ENCODE measurements at places on chromosomes 4 and X.

GRCh38 chr4:24236532-24236931 is 346.7 kb upstream of the PPARGC1A start:
- no peak for DNase-seq

DNA sequence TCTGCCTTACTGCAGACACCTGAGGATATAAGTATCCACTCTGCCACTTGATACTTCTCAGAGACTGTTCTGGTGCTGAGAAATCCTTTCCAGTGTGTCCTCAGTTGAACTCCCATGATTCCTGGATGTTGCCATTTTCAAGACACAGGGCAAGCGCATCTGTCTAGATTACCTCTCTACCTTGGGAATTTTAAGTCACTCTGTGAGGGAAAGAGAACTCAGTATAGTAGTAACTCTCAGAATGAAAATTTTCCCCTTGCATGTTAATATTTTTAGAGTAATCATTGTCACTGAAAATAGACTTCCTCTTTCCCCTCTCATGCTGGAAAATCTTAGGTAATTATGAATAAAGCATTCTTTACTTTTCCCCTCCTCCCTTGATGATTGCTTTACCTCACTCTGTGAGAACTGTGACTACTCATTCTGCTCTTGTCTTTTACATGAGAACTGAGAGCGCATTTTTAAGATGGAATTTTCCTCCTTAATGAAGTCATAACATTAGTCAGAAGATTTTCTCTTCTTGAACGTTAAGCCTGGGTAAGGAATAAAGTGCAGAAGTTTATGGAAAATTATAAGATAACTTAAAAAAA is 45.0 kb downstream of the TET2 start:
- DNase-seq: no peak

- DNase-seq: no peak
These were observed 38.9 kb downstream of the RGS12 start for GRCh38 chr4:3331511-3332394.

DNA sequence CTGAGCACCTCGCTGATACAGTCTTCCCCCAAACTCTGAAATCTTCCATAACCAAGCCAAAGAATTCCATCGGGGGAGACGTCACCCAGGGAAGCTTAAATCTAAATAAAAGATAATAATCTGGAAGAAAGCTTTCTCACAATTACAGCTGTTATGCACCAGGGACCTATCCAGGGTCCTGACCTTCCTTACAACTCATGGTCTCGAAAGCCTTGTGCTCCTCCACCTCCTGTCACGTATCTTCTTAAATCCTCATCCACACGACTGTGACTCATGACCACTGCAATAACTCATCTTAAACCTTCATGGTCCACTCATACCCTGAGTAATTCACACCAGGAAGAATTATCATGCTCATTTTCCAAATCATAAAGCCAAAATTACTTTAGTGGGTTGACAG is 166.8 kb upstream of the FRG1 start:
- DNase-seq: no peak

- no peak for DNase-seq
These were observed 1000.6 kb downstream of the CCSER1 start for GRCh38 chr4:91127831-91128230.

DNA sequence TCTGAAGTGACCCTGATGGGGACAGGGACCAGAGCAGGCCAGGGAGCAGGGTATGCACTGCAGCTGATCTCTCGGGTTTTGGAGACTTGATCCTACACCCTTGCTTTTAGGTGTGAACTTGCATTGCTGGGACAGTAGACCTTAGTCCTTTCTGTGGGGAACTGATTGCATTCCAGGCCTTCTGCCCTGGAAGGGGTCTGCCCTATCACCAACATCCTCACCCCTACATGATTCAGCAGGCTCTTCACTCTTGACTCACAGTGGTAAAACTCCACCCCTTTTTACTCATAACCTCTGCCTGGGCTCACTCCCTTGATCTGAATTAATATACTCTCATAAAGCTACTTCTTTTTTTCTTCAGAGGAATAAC is 6.6 kb upstream of the DDX60L start:
- DNase-seq: no peak

DNA sequence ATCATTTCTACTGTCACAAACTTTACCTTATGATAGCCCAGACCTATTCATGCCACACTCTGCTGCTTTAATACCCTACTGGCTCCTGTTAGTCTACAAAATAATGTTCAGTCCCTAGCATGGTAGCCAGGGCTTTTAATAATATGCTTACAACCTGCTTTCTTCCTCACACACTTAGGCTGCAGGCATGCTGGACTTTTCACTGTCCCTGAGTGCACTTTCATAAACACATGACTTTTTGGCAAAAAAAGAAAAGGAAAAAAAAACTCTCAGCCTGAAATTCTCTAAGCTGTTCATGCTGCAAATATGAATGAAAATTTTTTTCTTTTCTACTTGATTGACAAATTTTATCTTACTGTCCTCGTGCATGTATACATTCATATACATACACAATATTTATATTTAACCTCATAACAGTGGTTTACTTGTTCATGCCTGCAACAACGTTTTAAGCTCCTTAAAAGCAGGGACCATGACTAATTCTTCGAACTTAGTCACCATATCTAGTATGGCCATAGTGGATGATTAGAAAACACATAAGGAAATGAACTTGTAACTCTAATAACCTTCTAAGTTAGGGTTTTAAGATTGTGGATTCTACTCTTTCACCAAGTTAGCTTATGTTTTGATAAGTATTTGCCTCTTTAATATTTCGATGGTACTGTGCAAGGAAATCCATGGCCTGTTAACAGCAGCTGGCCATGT is 229.5 kb downstream of the SPCS3 start:
- DNase-seq: no peak

- no peak for DNase-seq
These were observed 840.6 kb downstream of the TRAM1L1 start for GRCh38 chr4:116244771-116245170.

GRCh38 chr4:169253904-169254303 is 16.9 kb downstream of the SH3RF1 start:
- no peak for DNase-seq

- peak; percentile 53 for DNase-seq
These were observed 8.5 kb downstream of the RAB9A start for GRCh38 chrX:13697455-13697854.

DNA sequence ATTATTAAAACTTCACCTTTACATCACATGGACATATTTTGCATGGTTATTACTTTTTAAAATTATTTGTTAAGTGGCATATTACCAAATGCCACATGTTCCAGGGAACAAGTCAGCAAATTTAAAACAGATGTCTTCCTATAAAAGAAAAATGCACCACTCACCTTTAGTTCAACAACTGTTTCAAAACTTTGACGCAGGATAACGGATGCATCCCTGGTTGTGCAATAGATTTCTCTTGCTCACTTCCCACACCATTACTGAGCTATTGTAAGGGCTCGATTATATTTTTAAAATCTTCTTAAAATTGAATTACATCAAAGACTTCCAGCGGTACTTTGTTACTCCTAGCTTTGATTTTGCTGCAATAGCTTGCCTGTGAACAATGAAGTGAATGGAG is 93.0 kb upstream of the ARHGAP24 start:
- no peak for DNase-seq

GRCh38 chrX:7654316-7654715 is 188.7 kb upstream of the VCX start:
- no peak for DNase-seq

DNA sequence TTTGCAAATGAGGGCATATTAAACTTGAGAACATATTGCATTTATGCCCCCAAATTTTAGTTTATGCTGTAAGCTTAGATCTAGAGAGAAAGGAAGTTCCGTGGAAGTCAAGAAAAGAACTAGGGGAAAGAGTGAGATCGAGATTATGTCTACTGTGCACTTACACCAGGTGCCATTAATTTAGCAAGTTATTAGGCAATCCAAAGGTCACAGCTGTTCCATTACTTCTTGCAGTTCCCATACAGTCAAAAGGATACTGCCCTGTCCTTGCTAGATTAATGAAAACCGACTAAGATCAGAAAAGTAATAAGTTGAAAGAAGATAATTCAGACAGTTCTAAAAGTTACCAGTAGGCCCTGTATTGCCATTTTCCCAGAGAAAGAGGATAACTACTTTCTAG is 49.3 kb upstream of the SLC7A11 start:
- DNase-seq: no peak

DNA sequence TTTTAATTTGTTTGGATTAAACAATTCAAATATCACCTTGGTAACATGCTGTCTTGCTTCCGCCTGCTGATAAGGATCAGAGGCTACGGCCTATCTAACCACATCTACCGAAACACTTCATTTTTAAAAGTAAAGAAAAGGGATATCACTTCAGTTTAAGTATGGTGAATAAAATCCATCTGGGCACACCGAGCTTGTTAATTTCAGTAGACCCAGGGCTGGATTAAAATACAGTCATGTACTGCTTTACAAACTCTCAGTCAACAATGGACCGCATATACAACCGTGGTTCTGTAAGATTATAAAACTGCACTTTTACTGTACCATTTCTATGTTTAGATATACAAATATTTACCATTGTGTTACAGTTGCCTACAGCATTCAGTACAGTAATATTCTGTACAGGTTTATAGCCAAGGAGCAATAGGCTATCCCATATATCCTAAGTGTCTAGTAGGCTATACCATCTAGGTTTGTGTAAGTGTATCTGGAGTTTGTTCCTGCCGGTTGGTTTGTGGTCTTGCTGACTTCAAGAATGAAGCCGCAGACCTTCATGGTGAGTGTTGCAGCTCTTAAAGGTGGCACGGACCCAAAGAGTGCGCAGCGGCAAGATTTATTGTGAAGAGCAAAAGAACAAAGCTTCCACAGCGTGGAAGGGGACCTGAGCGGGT is 40.0 kb downstream of the SEPTIN11 start:
- DNase-seq: no peak

DNA sequence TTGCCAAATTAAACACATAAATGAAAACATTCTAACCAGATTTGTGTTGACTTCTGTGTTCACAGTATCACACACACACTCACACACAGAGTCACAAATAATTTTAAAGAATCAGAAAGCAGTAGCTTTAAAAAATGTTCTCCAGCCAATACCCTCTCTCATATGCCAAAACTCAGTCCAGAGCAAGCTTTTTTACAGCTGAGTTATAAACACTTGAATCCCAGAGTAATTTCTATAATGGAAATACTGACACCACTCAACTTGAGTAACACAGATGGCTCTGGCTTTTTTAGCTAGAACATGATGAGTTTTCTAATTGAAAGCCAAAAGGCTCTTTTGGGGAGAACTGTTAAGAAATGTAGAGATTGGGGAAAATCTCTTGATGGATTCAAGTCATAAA is 100.8 kb downstream of the DOCK11 start:
- DNase-seq: no peak

DNA sequence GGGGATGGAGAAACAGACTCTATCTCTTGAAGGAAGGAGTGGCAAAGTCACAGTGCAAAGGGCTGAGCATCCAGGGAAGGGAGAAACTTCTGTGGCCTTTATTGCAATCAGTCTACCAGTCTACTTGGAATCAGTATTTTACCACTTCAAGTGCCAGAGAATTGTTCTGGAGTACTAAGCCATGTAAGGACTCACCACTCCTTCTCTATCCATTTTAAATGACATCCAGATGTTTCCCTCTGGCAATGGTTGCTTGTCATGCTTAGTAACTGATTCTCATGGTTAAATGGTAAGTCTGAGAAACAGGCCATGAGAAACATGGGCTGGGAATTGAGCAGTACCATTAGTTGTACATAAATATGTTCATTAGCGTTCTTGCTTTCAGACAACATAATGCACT is 21.1 kb upstream of the SMIM10 start:
- DNase-seq: no peak

DNA sequence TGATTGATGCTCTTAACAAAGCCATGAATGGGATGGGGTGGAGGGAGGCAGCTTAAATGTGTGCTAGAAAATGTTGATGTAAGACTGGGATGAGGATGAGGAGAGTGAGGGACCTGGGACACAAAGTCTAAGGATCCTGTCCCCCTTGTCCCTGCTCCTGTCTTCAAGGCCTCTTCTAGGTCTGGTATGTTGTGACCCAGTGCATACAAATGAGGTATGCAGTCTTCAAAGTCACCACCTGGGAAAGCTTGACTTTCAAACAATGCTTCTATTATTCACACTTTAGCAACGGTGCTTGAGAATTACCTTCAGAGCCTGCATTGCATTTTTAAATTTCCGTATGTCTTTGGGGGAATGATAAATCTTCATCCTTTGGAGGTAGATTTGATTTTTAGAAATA is 88.4 kb upstream of the SLC34A2 start:
- no peak for DNase-seq

DNA sequence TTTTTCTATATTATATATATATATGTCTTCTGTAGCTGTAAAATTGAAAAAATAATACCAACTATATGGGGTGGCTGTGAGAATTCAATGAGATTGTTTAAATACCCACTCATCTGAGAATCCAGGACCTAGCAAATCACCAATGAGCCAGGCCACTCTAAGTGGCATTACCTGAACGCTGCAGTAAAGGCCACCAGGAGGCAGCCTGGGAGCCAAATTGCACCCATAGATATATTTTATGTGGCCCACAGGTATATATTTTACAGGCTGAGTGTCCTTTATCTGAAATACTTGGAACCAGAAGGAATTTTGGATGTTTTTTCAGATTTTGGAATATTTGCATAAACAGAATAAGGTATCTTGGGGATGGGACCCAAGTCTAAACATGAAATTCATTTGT is 58.2 kb upstream of the C4orf50 start:
- no peak for DNase-seq

- no peak for DNase-seq
These were observed 45.9 kb downstream of the DOCK11 start for GRCh38 chrX:118541482-118541881.

DNA sequence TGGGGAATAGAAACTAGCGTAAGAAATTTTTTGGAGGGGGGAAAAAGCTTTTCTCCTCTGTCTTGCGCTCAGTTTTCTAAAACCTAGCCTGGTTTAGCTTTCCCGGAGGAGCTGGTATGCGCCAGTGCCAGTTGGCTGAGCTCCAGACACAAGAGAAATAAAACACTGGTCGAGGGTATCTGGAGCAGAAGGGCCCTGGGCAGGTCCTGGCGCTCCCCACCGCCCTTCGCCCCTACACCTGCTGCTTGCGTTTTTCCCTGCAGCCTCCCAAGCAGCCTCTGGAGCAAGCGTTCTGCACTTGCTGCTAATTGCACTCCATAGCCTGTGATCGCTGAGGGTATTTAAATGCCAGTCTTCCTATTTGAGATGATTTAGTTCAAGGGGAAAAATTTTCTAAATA is 816 bp downstream of the EREG start:
- DNase-seq: no peak

GRCh38 chrX:151030845-151031244 is 47.7 kb downstream of the HMGB3 start:
- no peak for DNase-seq

GRCh38 chrX:118823263-118824172 is at the start of gene ZCCHC12:
TSS of gene ZCCHC12 (plus strand) at chrX:118823824. CDS start at chrX:118825245, 1,421 bp downstream.
- DNase-seq: no peak

DNA sequence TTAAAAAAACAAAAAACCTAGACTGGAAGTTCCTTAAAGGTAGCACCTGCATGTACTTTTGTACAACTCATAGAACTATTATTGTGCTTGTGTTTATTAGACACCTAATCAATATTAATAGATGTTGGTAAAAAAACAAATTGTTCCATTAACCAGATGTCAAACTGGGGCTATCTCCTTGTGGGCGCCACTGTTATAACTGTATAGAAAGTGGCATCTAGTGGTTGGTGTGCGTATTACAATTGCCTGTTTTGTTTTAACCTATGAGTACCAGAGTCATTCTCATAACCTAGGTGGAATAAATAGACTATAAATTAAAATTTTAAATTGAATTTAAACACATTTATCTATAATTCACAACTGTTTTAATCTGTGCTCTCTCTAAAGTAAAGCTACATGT is 97.4 kb downstream of the COL4A5 start:
- peak; percentile 2 for DNase-seq

- DNase-seq: no peak
These were observed 46.6 kb downstream of the CXorf58 start for GRCh38 chrX:23954396-23954795.

- DNase-seq: no peak
These were observed 53.2 kb downstream of the ADGRA3 start for GRCh38 chr4:22462688-22463087.

All from GM12864 (cell line).